ENCODE measurements at places on chromosomes 16 and 17. TPM values are rescaled to one million over a fixed set of nuclear protein-coding genes. Genes with fewer than 3 reads are reported as not detected.

Gene SDR42E2
- total RNA-seq = 0.24 TPM

Gene DLX3
- total RNA-seq = 0.38 TPM

Gene ADAM11
- 0.41 TPM for total RNA-seq

Gene KRTAP4-5
- total RNA-seq = not detected

Gene MYL11
- not detected for total RNA-seq

Gene HOXB1
- not detected for total RNA-seq

Gene SLC4A1
- total RNA-seq = 0.83 TPM

GRCh38 chr17:66959641-66960375 lies 4.7 kb upstream of the CACNG4 start:
- no peak for DNase-seq

DNA sequence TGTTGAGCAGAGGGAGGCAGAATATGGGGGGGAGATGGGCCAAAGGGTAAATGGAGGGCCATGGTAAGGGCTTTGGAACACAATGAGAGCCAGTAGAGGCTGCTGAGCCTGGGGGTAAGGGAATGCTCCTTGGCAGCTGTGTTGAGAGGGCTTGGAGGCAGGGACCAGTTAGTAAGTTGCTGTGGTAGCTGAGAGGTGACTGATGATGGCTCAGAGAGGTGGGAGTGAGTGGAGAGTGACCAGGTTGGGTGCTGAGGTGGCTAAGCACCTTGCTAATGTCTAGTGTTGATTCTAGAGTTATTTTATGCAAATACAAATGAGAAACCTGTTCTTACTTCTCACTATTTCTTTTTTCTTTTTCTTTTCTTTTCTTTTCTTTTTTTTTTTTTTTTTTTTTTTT lies 10.8 kb downstream of the SBK1 start:
- DNase-seq = no peak

- peak; percentile 81 for DNase-seq
These were observed at the start of gene CES3 for GRCh38 chr16:66961065-66961744. Gene CES3, plus strand, starts transcription at chr16:66961266. Its CDS starts 42 bp downstream, at chr16:66961308.

GRCh38 chr16:65843941-65844340 lies 522.5 kb upstream of the CDH5 start:
- DNase-seq = no peak

DNA sequence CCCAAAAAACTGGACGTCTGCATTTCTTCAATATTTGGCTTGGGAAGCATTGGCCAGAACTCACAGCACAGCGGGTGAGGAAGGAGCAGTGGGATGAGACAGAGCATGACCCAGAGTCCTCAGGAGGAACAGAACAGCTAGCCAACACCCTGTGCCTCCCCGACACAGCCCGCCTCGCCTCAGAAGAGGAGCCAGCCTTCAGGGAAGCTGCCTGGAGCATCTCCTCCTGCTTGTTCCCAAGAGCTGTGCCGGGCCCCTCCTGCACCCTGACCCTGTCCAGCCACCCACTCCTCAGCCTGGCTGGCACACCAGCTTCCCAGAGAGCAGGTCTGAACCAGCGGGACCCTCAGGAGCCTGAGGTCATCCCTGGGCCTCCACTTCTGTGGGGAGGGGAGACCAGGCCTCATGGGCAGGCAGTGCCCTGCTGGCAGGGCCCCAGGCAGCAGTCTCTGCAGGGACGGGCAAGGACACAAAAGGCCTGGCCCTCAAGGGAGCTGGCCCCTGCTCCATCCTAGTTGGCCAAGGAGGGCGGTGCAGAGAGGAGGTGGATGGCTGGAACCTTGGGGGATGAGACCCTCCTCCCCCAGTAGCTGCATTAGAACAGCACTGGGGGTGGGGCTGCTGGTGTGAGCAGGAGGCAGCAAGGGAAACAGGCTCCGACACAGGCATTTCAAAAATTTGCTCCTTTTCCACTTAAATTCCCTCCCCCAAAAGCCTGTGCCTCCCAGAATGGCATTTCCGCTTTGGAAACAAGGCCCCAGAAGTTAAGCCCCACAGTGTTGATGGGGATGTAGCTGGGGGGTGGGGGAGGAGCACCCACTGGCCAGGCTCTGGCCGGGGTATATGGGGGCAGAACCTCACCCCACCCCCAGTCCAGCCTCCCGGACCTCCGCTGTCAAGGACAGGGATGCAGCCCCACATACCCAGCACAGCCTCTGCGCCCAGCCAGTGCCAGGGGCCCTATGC lies 1.8 kb upstream of the BCAR1 start:
- DNase-seq = peak; percentile 46

GRCh38 chr16:84874553-84874952 lies 54.8 kb downstream of the CRISPLD2 start:
- no peak for DNase-seq

GRCh38 chr16:47815655-47816054 lies 340.1 kb downstream of the ABCC12 start:
- no peak for DNase-seq

- DNase-seq = no peak
These were observed 11.5 kb downstream of the KCNJ12 start for GRCh38 chr17:21387616-21388015.

- DNase-seq = no peak
These were observed 10.3 kb downstream of the HIC1 start for GRCh38 chr17:2064980-2065785.

- DNase-seq = no peak
These were observed 16.3 kb downstream of the USP31 start for GRCh38 chr16:23132775-23133463.
